ENCODE measurements at places on chromosomes 4 and X.

DNA sequence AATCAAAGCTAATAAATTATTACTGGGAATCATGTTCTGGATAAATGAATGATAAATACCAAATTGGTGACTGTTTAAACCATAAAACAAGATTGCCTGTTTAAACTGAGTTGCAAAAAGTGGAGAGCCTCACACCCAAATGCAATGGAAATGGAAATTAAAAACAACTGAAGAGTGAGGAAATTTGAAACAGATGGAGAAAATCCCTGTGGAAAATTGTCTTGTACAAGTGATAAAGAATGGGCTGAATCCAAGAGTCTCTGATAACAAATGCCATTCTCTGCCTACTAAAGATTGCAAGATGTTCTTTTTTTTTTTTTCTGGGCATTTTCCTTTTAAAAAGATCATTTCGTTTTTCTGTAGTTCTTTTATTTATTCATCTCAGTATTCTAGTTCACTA lies 426.3 kb downstream of the NLGN4X start:
- DNase-seq, result no peak

DNA sequence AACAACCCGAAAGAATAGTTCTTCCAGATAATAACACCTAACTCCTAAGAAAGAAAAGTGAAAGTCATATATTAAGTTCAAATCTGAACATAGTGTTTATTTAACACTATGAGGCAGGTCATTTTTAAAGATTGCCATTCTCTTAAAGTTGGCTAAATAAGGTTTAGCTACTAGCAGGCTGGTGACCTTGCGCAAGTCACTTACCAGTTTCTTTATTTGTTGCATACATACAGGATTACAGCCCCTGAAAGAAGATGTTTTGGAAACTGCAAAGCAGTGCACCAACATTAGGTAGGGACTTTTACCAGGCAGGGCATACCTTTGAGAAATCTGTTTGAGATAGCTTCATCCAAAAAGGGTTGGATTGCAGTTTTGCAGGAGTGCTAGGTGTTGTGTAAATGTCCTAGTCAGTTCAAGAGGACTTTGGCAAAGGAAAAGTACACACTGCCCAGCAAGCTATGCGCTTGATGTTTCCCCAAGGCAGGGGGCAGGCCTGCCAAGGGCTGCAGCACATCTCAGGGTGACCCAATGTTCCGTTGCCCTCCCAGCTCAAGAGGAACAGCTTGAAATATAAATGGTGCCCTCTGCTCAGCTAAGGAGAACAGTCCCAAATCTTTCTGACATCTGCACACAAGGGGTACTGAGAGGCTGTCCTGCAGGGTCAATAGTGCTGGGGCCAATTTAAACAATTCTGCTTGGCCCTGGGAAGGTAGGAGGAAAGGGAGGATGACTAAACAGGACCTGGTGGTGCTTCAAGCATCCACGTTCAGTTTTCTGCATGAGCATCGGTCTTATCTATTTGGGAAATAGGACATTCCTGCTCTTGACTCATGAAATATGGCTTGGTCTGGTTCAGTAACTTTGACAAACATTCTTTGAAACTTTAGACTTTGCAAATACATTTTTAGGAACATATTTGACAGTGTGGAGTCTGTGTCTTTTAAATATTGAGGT lies 130.8 kb downstream of the COL4A6 start:
- no peak for DNase-seq

- DNase-seq, result no peak
Observed at GRCh38 chr4:71559957-71560571, 221.2 kb downstream of the SLC4A4 start.

- DNase-seq, result no peak
Observed at GRCh38 chrX:50579955-50580354, 109.3 kb upstream of the DGKK start.

- DNase-seq, result no peak
Observed at GRCh38 chr4:54371173-54371572, 142.1 kb downstream of the PDGFRA start.

GRCh38 chr4:8308856-8309771 lies 39.6 kb downstream of the HTRA3 start:
- no peak for DNase-seq

GRCh38 chr4:141046255-141046654 lies 87.0 kb downstream of the RNF150 start:
- no peak for DNase-seq

Data from T-cell (primary cell).